ENCODE measurements at places on chromosomes 12 and 14. TPM values are rescaled to one million over a fixed set of nuclear protein-coding genes. Genes with fewer than 3 reads are reported as not detected.
A peak's percentile ranks its signal among the peaks of the same experiment; 100 is the strongest.

Gene NANOG
- not detected for total RNA-seq

Gene AKAP6
- total RNA-seq: 3.9 TPM

Gene HNRNPA1
- total RNA-seq: 242 TPM

DNA sequence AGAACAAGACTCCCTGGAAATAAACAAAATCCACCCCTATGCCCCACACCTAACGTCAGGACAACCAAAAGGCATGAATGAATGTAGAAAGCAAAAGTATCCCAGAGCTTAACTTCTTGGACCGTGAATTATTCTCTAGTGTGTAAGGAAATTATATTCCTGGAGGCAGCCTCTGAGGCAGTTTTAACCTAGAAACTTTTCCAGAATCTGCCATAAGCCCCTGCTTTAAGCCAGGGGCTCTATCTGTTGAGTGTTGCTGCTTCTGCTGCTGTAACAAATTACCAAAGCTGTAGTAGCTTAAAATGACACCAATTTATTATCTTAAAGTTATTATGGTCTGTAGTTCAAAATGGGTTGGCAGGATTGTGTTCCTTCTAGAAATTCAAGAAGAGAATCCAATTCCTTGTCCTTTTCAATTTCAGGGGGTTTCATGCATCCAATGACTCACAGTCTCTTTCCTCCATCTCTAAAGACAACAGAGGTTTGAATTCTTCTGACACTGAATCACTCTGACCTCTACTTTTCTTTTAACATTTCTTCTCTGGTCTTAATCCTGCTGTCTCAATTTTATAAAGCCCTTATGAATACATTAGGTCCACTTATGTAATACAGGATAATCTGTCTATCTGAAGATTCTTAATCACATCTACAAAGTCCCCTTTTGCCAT lies 242.7 kb downstream of the ATXN7L3B start:
- DNase-seq: peak; percentile 1

DNA sequence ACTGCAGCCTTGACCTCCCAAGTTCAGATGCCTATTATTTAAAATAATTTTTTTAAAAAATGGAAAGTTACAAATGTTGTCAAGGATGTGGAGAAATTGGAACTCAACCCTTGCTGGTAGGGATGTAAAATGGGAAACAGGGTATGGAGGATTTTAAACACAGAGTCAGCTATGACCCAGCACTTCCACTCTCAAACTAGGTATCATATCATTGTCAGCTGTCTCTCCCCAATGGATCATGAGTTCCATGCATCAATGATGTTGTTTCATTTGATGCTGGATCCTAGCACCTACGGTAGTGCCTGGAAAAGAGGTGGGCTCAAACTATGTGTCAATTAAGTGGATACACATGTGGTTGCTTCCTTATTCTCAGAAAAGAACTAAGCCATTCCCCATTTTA lies 150.9 kb downstream of the RIMBP2 start:
- no peak for DNase-seq

DNA sequence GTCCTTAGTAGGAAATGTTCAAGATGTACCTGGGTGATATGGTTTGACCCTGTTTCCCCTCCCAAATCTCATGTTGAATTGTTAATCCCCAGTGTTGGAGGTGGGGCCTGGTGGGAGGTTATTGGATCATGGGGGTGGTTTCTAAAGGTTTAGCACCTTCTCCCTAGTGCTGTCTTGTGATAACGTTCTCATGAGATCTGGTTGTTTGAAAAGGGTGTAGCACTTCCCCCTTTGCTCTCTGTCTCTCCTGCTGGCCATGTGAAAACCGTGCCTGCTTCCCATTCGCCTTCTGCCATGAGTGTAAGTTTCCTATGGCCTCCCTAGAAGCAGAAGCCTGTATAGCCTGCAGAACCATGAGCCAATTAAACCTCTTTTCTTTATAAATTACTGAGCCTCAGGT lies 353.0 kb upstream of the SFSWAP start:
- DNase-seq: no peak

GRCh38 chr14:89348722-89349121 lies 68.3 kb downstream of the FOXN3 start:
- no peak for DNase-seq

GRCh38 chr12:88228720-88229119 lies 86.6 kb downstream of the TMTC3 start:
- DNase-seq: no peak

GRCh38 chr12:4858386-4858785 lies 51.3 kb upstream of the KCNA1 start:
- no peak for DNase-seq

GRCh38 chr14:38127784-38128183 lies 79.9 kb upstream of the SSTR1 start:
- peak; percentile 66 for DNase-seq

GRCh38 chr12:77686760-77687159 lies 143.9 kb upstream of the NAV3 start:
- peak; percentile 2 for DNase-seq

- peak; percentile 35 for DNase-seq
These were observed 19.1 kb upstream of the SLC38A2 start for GRCh38 chr12:46391630-46392029.

GRCh38 chr12:107396991-107397390 lies 288.6 kb upstream of the PWP1 start:
- no peak for DNase-seq

DNA sequence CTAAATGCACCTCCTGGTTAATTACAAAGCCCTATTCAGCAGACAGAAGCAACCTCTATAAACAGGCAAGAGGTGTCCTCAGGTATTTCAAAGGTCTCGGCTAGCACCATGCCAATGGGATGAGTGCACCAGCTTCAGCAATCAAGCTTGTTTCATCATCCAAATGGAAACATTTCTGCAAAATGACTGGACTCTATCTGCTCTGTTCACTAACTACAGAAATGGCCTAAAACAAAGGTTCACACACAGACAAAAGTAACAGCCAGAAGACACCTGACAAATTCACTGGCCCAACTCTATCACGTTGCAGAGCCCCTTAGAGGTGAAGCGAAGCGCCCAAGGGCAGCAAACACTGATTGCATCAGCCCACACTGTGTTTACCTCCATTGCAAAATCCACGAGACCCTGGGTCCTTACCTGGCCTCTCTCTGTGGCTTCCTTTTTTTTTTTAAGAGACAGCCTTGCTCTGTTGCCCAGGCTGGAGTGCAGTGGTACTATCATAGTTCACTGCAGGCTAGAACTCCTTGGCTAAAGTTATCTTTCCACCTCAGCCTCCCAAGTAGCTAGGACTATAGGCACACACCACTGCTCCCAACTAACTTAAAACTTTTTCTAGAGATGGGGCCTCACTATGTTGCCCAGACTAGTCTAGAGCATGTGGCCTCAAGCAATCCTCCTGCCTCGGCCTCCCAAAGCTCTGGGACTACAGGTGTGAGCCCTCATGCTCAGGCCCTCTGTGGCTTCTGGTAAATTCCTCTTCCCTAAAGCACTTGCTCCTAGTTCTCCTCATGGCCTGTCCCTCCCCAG lies 8.5 kb upstream of the SYNE3 start:
- no peak for DNase-seq

- DNase-seq: no peak
These were observed 19.0 kb downstream of the SLC41A2 start for GRCh38 chr12:104939089-104939488.
